ENCODE measurements at places on chromosomes 2 and 18.

DNA sequence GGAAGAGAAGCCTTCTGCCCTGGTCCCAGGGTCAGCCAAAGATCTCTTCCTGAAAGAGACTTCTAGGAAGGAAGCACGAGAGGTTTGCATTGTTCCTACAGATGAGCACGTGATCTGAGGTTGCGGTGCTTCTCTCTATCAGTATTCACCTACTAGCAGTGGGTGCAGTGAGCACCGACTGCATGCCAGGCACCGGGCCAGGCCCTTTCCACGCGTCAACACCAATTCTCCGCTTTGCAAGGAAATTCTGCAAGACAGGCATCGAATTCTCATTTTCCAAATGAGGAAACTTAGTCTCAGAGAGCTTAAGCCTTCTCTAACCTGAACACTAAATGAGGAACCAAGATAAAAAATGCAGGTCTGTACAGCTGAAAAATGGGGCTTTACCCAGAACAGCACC, 151.5 kb upstream of the MYCN start:
- no peak for DNase-seq

DNA sequence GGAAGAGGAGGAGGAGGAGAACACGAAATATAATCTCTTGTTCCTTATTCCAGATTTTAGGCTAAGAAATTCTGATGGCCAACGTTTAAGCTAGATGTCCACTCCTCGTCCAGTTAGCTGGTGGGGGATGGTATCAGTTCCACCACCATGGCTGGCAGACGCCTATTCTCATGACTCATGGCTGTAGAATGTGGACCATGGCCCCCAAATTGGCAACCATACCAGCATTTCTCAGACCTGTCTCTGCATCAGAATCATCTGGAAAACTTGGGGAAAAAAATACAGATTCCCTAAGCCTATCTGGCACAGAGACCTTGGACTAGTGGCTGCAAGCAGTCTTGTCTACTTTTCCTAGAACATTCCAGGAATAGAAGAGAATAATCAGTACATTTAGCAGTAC, 267.7 kb upstream of the SIX2 start:
- no peak for DNase-seq

DNA sequence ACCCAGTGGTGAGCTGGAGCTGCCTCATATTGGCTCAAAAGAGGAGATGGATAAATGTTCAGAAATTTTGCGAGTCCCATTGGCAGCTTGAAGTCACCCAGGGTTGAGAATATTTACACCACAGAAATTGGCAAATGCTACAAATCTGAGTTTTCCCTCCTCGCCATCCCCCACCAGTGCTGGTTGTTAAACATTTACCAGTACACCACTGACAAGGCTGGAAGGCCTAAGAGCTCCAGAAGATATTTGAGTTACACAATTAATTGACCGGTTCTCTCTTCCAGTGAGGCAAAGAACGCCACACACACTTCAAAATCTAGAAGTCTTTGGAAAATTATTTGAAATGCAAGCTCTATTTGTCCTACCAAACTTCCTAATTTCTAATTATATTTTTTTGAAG, 47.5 kb upstream of the ATIC start:
- no peak for DNase-seq

GRCh38 chr18:10053861-10054260, 140.0 kb downstream of the VAPA start:
- no peak for DNase-seq

GRCh38 chr2:44364604-44365003, 2.9 kb downstream of the CAMKMT start:
- DNase-seq: no peak
